ENCODE measurements at places on chromosomes 11 and 22.

GRCh38 chr11:134511255-134511654 lies 99.2 kb upstream of the B3GAT1 start:
- no peak for DNase-seq

DNA sequence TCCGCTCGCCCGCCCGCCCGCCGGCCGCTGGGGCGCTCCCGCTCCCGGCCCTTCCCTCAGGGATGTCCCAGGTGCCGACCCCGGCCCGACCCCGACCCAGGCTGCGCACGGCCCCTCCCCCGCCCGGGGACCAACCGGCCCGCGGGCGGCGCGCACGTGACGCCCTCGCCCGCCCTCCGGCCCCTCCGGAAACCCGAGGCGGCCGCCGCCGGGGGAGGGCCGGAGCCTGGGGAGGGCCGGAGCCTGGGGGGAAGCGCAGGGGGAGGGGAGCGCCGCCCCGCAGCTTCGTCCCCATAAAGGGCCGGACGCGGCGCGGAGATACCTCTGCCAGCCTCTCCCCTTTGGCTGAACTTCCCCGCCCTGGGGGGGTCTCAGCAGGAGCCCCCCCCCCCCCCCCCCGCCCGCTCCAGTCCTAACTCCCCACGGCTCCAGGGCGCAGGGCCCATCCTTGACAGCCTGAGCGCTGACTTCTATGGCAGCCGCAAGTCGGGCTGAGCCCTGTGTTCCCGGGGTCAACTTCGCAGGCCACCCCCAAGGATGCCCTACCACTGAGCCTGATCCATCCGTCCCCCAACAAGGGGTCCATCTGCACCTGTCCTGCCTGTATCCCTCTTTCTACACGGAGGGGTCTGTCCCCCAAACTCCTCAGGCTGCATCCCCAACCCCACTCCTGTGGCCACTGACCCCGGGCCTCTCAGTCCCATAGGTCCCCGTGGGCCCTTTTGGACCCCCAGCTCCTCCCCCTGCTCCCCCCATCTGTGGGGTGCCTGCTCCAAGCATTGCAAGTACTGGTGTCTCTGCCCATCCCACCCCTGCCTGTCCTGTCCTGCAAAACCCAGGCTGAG lies at the start of gene MAPK12:
Gene MAPK12 (minus strand): TSS at position 69 of the 845 bp plus-strand sequence. CDS start 174 bp downstream, outside the sequence.
- no peak for DNase-seq

DNA sequence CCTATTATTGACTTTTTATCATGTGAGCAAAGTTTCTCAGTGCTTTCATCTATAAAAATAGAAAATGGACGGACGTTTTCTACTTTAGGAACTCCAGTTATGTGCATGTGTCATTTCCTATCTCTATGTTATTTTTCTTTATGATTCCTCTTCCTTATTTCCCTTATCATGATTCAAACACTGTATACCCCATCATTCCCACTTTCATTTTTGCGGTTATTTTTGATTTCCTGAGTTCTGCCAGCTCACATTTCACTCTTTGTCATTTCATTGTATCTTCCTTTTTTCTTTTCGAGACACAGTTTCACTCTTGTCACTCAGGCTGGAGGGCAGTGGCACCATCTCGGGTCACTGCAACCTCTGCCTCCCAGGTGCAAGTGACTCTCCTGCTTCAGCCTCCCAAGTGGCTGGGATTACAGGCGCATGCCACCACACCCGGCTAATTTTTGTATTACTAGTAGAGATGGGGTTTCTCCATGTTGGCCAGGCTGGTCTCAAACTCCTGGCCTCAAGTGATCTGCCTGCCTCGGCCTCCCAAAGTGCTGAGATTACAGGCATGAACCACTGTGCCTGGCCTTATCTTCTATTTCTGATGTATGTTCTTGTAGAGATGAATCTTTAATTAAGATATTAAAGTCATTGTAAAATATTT lies 21.5 kb downstream of the C11orf58 start:
- no peak for DNase-seq

GRCh38 chr11:83661491-83662350 lies 375.6 kb upstream of the CCDC90B start:
- DNase-seq = no peak

All from esophagus squamous epithelium (tissue), 5 donors.